ENCODE measurements at places on chromosomes 6 and 20. TPM values are rescaled to one million over a fixed set of nuclear protein-coding genes. Genes with fewer than 3 reads are reported as not detected.

Gene SCRT2
- total RNA-seq = not detected

Gene STMN3
- total RNA-seq = 1.2 TPM

Gene TPD52L1
- total RNA-seq = 10.8 TPM

Gene PRKN
- total RNA-seq = 0.34 TPM

Gene CD24
- 21.6 TPM for total RNA-seq

Gene ZBTB46
- total RNA-seq = 41.2 TPM

Gene PDYN
- total RNA-seq = not detected

Gene PROKR2
- total RNA-seq = not detected

Gene AP5S1
- total RNA-seq = 22.3 TPM

Gene TFEB
- 5.7 TPM for total RNA-seq

Gene PLN
- total RNA-seq = not detected

Gene IMPG1
- total RNA-seq = not detected

Gene VTA1
- total RNA-seq = 49.8 TPM

Gene NT5E
- 96.7 TPM for total RNA-seq

Gene SLC17A4
- total RNA-seq = not detected

Gene MATN4
- total RNA-seq = 0.17 TPM

Gene SEMG1
- total RNA-seq = not detected

Gene VGLL2
- total RNA-seq = not detected

Gene MOXD1
- 0.34 TPM for total RNA-seq

Gene CD40
- total RNA-seq = 21.3 TPM

Gene PPP1R3G
- total RNA-seq = 0.74 TPM

Gene SNAP25
- not detected for total RNA-seq

Gene TP53TG5
- not detected for total RNA-seq

Gene C6orf62
- 205 TPM for total RNA-seq

Gene PCNA
- total RNA-seq = 131 TPM

Gene PBOV1
- not detected for total RNA-seq

Gene TREML2
- total RNA-seq = not detected

Gene BEND6
- 0.14 TPM for total RNA-seq

Gene SLC2A4RG
- total RNA-seq = 24.1 TPM

Gene MPIG6B
- total RNA-seq = not detected

Gene OR12D3
- total RNA-seq = not detected

Gene IP6K3
- total RNA-seq = under 0.01 TPM

Gene SLC13A3
- 0.05 TPM for total RNA-seq

Gene GTPBP2
- total RNA-seq = 43.6 TPM

Gene ESR1
- not detected for total RNA-seq

Gene POLR1C
- total RNA-seq = 21.3 TPM

Gene AKAP7
- 2.6 TPM for total RNA-seq

Gene ABHD16B
- total RNA-seq = not detected

Gene KIF13A
- total RNA-seq = 48.2 TPM

Gene SMLR1
- not detected for total RNA-seq

Gene SNX21
- 35.7 TPM for total RNA-seq

Gene HLA-DPB1
- 22.4 TPM for total RNA-seq

Gene EDN1
- 438 TPM for total RNA-seq
